ENCODE measurements at places on chromosomes 1 and 21.

- DNase-seq = no peak
Measured at GRCh38 chr1:208065862-208066261, 154.9 kb upstream of the CD34 start.

GRCh38 chr21:45385549-45386050 is 19.4 kb upstream of the COL18A1 start:
- DNase-seq = no peak

DNA sequence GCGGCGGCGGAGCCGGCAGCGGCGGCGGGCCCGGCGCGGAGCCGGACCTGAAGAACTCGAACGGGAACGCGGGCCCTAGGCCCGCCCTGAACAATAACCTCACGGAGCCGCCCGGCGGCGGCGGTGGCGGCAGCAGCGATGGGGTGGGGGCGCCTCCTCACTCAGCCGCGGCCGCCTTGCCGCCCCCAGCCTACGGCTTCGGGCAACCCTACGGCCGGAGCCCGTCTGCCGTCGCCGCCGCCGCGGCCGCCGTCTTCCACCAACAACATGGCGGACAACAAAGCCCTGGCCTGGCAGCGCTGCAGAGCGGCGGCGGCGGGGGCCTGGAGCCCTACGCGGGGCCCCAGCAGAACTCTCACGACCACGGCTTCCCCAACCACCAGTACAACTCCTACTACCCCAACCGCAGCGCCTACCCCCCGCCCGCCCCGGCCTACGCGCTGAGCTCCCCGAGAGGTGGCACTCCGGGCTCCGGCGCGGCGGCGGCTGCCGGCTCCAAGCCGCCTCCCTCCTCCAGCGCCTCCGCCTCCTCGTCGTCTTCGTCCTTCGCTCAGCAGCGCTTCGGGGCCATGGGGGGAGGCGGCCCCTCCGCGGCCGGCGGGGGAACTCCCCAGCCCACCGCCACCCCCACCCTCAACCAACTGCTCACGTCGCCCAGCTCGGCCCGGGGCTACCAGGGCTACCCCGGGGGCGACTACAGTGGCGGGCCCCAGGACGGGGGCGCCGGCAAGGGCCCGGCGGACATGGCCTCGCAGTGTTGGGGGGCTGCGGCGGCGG is 1.0 kb downstream of the ARID1A start:
- DNase-seq = no peak

GRCh38 chr1:25808481-25809244 is 8.7 kb downstream of the SELENON start:
- DNase-seq = no peak

All from NCI-H460 (cell line).